ENCODE measurements at places on chromosomes 1 and 21.

DNA sequence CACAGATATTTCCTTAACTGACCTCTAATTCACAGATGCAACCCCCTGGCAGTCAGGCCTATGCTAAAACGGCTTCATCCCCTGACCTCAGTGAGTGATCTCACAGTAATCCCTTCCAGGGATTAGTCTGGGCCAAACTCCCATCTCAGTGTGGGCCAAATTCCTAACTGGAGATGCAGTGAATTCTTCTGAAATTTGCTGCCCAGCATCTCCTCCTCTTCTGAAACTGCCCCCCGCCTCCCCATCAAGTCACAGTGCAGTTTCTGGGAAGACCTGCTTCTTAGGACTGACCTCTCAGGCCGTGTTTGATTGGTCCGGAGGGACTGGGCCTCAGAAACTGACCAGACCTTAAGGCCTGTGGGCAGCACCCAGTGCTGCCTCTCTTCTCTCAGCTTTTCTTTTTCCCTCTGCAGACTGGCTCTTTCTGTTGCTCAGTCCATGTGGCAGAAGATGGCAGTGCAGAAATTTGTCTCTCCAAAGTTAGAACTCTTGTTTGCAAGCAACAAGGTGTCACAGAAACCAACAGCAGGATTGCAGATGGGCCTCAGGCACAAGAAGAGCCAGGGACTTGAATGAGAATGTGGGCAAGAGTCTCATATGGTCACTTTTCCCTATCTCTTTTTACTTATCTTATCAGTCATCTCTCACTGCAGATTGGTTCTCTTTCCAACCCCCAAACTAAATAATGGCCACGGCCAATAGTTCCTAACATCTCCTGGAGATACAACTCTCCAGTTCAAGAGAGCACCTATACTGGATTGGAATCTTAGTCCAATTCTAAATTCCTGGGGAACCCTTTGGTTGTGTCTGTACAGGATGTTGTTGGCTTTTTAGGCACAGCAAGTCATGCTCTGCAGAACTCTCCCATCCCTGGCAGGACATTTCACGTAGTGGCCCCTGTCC, 95.5 kb upstream of the RALGPS2 start:
- no peak for DNase-seq

DNA sequence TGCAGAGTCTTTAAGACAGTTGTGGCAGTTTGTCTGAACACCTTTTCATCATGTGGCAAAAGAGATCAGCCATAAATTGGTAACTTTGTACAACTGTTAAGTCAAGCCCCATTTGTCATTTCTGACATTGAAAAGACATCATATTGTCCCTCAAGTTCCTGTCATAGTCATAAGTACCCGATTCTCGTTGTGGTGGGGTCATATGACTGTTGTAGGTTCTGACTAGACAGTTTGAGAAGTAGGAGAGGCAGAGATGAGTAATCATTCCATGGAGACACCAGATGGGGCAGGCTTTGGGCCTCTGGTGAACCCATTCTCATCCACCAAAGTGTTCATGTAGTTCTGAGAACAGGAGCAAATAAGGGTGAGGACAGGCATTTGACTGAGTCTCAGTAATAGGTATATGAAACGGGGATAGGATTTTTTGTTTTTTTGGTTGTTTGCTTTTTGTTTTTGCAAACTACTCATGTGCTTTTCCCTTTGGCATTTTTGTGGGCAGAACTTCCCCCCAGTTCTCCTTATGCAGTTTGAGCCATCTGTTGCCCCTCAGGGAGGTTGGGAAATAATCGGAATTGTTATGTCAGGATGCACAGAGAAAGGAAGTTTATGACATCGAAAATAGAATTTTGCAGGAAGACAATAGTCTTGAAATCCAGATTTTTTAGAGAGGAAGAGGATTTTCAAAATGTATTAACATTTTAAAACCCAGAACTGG, 86.9 kb upstream of the KCNE2 start:
- no peak for DNase-seq

DNA sequence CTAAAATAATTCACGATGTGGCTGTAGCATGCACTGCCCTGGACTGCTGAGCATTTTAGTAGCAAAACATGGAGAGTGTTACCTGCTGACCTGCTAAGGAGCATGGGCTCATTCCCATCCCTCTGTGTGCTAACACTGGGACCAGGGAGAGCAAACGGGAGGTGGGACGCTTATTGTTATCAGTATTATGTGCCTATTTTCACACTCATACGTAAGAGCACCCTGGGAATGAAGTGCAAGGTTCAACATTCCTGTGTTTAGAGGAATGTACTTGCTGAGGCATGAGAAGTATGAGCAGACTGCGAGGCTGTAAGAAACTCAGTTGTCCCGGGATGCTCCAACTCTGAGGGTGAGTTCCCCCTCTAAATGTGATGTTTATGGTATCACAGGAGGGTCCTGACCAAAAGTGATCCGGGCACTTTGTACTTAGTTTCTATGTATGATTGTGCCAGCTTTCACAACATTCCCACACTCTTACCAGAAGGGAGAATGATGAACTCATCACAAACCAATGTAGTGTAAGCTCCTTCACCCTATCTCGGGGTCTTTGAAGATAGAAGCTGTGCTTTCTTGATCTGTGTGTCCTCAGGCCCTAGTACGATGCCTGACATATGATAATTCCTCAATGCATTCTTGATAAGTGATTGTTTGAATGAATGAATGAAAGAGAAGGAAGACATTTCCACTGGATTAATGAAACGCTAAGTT, 164.8 kb downstream of the KCNJ6 start:
- no peak for DNase-seq

GRCh38 chr1:64861611-64862010, 104.7 kb downstream of the JAK1 start:
- no peak for DNase-seq

DNA sequence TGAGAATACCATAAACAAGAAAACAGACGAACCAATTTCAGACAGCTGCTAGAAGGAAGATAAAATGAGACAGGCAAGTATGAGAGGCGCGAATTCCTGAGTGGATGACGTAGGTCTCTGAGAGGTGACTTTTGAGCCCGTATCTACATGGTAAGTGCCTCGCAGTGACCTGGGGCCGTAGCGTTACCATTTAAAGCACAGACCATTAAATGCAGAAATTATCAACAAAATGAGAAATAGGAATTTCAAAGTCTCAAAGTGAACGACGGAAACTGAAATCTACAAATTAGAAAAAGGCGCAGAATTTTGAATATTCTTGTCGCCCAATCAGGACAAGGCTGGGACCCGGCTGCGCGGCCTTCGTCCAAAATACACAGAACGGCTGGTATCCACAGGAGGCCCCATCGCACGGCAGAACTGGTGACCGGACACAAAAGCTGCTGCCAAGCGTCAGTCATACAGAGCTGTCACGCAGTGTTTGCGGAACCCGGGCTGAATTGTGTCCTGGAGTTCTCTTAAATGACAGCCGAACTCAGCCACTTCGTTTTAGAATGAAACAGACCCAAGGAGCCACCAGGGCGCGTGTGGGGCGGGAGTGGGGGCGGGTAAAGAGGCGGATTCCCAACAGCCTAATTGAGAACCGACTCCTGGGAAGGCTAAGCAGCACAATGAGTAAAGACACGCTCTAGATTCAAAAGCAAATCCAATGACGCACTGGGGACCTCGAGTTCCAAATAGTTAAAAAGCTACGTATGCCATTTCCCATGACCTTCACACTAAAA, 13.8 kb upstream of the BOLA1 start:
- DNase-seq = peak; percentile 84

GRCh38 chr1:26597629-26598039, 68.1 kb downstream of the RPS6KA1 start:
- peak; percentile 63 for DNase-seq
